ENCODE measurements at places on chromosomes 12 and 14. TPM values are rescaled to one million over a fixed set of nuclear protein-coding genes. Genes with fewer than 3 reads are reported as not detected.

The ASIC1 gene
- total RNA-seq = not detected

The KRT4 gene
- not detected for total RNA-seq

The ITGA7 gene
- 1.4 TPM for total RNA-seq

The CLEC7A gene
- 0.09 TPM for total RNA-seq

The TCL1B gene
- 1.2 TPM for total RNA-seq

The BBOF1 gene
- total RNA-seq = 1.6 TPM

The NKX2-1 gene
- total RNA-seq = not detected

The HOXC6 gene
- total RNA-seq = not detected

The CCDC196 gene
- total RNA-seq = not detected

The PMEL gene
- total RNA-seq = not detected

The DAAM1 gene
- total RNA-seq = 38.7 TPM

The SERPINA10 gene
- not detected for total RNA-seq

The TMPRSS12 gene
- not detected for total RNA-seq

The SLC17A8 gene
- total RNA-seq = not detected

The EPYC gene
- not detected for total RNA-seq

The GCH1 gene
- 15.5 TPM for total RNA-seq

The ARHGEF25 gene
- not detected for total RNA-seq

The EFS gene
- total RNA-seq = not detected

The IL22 gene
- total RNA-seq = not detected

The RNASE8 gene
- total RNA-seq = not detected

The NEUROD4 gene
- total RNA-seq = not detected

The RNASE12 gene
- not detected for total RNA-seq

The SLC25A29 gene
- total RNA-seq = 20.6 TPM

The KCNC2 gene
- not detected for total RNA-seq

The SDR9C7 gene
- not detected for total RNA-seq

The CRACR2A gene
- total RNA-seq = 22.7 TPM

The ISM2 gene
- total RNA-seq = not detected

The PSMB5 gene
- total RNA-seq = 67.5 TPM

The PFDN5 gene
- total RNA-seq = 578 TPM

The GLIPR1 gene
- 45.4 TPM for total RNA-seq

The RTL1 gene
- not detected for total RNA-seq

The KCNMB4 gene
- total RNA-seq = 0.86 TPM

The SMCO2 gene
- total RNA-seq = not detected

The MYF6 gene
- total RNA-seq = not detected

The FAM90A1 gene
- not detected for total RNA-seq

The CLEC2B gene
- 19.1 TPM for total RNA-seq

The ASB2 gene
- total RNA-seq = 3.1 TPM

The SLC25A47 gene
- not detected for total RNA-seq

The SIX6 gene
- total RNA-seq = not detected

The RASSF8 gene
- total RNA-seq = 0.58 TPM

The APAF1 gene
- 21.7 TPM for total RNA-seq

The SLC6A12 gene
- not detected for total RNA-seq

The HOXC10 gene
- not detected for total RNA-seq

The FOXM1 gene
- total RNA-seq = 1.8 TPM

The RIPK3 gene
- 39.2 TPM for total RNA-seq
